T-helper 22 cell (primary cell): ENCODE measurements at places on chromosomes 5 and 9.

DNA sequence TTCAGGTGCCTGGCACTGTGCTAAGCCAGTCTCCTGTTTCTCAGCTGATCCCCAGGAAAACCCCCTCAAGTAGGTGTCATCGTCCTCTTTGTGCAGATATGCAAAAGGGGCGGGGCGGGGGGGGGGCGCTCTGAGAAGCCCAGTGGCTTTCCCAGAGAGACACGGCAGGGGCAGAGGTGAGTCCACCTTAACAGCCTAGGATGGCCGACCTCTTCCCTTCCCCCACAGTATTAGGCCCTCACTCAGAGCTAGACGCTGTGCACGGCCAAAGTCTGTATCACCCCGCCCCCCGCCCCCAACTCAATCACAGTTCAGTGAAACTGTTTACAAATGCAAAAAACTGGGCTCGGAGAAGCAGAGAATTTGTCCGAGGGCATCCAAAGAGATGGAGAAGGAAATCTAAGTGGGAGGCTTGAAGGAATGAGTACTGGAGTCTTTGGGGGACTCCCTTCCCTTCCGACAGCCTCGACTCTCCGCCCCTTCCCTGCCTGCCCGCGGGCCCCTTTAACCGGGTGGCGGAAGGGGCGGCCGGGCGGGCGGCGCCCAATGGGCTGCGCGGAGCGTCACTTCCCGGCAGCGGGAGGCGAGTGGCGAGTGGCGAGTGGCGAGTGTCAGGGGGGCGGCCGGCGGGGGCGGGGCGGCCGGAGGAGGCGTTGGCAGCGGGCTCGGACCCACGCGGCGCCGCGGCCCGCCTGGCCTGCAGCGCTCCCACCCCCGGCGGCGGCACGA lies at the start of gene ERGIC1:
ERGIC1 (plus strand) TSS at position 566 of the 729 bp plus-strand sequence; CDS start at position 729, 163 bp downstream.
- peak; percentile 58 for DNase-seq

DNA sequence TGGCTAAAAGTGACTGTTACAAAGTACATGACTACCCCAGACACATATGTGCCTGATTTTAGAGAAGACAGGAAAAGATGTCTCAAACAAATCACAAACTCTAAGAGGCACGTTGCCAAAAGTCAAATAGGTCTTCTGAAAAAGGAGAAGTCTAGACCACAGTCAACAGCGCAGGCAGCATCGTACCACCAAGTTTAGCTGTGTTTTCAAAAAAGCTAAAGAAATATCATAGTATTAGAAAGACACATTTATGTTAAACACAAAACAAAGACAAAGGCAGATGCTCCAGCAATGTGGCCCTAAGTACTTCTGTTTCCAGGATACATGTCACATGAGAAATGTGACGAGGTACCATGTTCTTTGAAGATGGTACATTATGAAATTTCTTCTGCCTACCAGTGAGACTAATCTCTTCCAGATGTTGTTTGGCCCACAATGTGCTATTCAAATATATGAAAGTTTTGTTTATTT lies 43.5 kb downstream of the LPAR1 start:
- no peak for DNase-seq

- DNase-seq = no peak
Observed at GRCh38 chr5:94524841-94525697, 93.3 kb downstream of the KIAA0825 start.

- DNase-seq = no peak
Observed at GRCh38 chr9:10112798-10113197, 500.0 kb downstream of the PTPRD start.

DNA sequence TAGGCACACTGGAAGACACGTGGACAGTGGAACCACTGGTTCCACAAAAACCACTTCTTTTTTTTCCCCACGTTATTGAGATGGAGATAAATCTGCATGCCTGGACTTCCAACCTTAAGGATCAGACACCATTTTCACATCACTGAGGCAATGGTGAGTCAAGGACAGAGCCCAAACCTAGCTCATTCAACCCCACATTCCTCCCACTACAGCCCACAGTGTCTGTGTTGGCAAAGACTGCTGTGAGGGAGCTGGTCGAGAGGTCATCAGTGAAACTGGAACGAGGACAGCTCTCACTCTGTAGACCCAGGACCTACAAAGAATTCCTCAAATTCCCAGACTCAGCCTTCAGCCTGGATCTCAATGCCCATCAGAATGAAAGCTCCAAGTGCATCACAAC lies 74.8 kb downstream of the ABCA1 start:
- no peak for DNase-seq

DNA sequence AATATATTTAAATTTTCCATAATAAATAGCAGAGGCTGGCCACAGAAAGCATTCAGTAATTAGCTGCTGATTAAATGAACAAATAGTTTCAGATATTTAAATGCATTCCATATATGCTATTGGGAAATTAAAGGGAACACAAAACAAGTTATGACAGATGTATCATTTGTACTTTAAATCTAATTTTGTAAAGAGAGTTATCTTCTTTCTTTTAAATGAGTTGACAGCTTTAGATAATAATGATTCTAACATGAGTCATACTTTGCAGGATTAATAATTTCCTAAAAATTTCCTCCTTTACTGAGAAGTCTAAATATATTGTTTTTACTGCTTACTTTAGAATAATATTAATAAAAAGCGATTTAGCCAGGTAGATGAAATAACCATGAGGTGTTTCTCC lies 320.1 kb downstream of the ADAMTS6 start:
- DNase-seq = no peak

- DNase-seq = no peak
Observed at GRCh38 chr5:31362529-31362900, 169.0 kb downstream of the CDH6 start.

DNA sequence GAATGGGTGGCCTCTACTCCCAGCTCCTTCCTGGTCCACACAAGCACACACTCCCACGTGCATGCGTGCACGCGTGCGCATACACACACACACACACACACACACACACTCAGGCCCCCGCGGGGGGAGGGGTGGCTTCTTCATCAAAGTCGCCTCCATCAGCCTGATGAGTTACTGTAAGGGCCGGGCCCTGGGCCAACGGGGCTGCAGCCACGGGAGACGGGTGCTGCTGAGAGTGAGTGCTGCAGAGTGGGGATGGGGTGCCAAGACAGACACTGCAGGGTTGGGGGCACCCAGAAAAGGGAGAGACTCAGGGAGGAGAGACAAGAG lies 18.1 kb downstream of the CNTFR start:
- no peak for DNase-seq

DNA sequence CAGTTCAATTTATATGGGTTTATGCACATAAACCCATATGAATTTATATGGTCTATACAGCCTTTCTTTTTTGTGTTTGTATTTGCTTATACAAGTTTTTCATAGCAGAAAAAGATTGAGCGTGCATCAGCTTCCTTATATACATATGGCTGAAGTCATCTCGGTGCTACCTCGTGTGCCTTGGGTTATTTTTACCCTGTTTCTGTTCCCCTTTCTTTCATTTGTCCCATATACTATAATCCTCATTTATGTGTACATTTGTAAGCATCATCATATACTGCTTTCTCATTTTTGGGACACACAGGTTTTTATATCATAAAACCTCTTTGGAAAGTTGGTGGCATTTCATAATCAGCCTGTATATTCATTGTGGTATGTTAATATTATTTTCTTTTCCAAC lies 107.8 kb upstream of the ADAMTSL1 start:
- DNase-seq = no peak

DNA sequence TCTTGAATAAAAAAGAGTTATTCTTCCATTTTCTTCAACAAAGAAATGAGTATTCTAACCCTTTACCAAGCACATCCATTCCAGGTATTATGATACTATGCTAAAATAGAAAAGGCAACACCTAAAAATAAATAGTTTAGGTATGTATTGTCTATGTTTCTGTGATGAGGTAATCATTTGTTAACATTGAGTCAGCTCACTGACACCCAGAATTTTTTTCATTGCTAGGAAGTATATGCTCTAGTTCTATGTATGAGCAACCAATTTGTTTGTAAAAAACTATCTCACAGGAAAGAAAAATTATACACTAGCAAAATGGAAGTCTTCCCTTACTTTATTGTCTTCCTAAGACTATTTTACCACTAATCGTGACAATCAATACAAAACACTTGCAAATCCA lies 615.6 kb upstream of the GRIN3A start:
- no peak for DNase-seq

DNA sequence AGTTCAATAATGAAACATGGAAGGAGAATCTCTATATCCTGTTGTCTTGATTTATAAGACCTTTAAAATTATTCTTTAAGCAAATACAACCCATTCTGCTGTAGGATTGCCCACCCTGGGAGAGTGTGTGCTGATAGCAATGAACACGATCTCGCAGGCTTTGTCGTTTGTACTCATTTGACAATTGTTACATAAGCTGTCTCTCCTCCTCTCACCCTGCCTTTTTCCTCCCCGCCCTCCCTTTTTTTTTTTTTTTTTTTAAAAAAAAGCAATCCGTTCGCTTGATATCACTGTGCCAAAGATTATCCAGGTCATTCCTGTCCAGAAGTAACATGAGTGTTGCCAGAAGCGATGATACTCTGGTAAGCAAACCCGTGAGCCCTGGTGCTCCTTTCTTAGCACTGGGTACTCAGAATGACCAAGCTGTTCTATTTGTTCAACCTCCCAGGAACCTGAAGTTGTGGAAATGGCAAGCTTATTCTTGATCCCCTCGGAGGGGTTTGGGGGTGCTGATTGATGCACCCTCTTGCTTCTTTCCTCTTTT lies 82.7 kb upstream of the CTSL start:
- DNase-seq = no peak

GRCh38 chr9:130501639-130502038 lies 56.9 kb downstream of the ASS1 start:
- DNase-seq = no peak

- no peak for DNase-seq
Observed at GRCh38 chr9:16675131-16675530, 195.3 kb downstream of the BNC2 start.

- DNase-seq = no peak
Observed at GRCh38 chr9:112175796-112176315, 759 bp upstream of the SUSD1 start.

DNA sequence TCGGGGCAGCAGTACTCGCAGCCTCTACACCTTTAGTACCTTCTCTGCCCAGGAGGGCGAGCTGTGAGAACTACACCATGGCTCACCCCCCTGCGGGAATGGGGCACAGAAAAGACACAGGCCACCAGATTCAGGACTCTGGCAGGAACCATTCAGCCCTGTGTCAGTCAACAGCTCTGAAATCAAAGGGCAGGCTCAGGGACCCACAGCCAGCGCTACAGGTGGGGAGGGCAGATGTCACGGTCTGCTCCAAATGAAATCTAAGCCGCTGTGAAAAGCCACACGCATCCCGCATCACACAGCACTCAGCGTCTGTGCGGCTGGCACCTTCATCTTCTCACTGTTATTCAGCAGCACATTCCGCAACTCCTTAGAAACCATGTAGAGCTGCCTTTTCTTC lies 27.9 kb downstream of the NSUN2 start:
- no peak for DNase-seq

- DNase-seq = no peak
Observed at GRCh38 chr9:6212722-6213375, 2.8 kb upstream of the IL33 start.

DNA sequence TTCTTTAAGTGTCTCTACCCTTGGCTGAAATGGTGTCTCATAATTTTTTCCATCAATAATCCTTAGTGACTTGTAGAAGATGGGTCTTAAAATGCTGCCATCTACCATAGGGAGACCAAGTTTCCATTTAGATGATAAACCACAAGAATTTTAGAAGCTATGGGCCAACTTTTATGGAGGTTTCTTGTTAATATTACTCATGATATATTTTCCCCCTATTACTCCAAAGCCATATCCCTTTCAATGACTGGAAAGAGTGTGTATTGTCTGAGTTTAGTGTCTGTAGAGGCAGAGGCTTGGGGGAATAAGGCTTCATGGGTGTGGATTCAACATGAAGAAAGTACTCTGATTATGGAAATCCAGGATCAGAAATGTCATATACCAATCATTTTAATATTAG lies 507.3 kb upstream of the TNC start:
- no peak for DNase-seq

- DNase-seq = no peak
Observed at GRCh38 chr5:58523956-58524355, 32.7 kb downstream of the GAPT start.

DNA sequence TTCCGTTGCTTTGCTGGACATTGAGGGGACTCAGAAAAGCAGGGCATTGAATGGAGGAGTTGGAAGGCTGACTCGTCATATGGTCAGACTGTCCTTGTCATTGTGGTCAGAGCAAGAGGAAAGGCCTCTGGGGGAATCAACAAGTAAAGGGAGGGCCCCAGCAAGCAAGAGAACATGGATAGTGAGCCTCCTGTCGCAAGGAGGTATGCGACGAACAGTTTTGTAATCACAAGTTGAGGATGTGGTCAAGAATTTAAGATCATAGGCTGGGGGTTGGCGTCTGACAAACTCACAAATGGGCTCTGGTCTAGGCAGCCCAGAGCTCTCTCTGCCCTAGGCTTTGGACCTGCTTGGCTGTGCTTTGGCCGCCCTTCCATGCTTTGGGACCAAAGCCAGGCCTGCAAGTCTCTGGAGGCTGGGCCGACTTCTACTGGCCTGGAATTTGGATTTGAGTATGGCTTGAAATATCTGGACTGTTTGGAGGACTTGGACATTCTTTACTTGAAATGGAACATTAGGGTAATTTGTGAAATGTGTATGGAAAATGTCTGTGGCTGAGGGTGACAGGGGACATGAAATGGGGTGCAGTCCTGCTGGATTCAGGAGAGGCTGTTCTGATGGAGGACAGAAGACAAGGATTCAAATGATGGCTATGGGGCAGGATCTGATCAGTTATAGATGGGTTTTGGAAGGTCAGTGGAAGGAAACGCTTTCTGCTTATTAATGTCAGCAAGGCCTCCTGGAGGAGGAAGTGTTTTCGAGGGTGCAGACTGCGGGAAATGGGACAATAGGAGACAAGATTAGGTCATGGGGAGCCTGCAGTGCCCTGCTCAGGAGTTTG lies 19.2 kb upstream of the NDST1 start:
- DNase-seq = no peak

GRCh38 chr9:98806394-98807035 lies 955 bp upstream of the GALNT12 start:
- no peak for DNase-seq

DNA sequence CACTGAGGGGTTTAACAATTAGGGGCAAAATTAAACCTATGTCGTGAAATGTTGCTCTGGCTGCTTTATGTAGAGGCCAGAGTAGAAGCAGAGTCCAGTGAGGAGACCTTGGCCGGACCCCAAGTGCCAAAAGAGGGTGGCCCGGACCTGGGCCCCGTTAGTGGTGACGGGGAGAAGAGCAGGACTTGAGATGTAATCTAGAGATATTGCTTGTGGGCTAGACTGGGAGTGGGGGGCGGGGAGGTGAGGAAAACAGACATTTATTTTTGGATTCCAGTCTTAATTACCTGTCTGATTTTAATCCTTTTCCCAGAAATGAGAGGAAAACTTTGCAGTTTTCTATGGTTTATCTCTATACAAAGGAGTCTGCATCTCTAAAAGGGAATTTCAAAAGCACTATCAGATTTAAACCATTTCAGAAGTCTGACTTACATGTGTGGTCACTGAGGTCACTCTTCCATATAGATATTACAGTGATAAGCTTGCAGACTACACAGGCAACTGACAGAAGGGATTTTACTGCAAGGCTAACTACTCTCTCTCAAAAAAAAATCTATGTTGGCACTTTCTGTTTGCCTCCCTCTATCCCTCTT lies 108.1 kb downstream of the MED27 start:
- no peak for DNase-seq

GRCh38 chr5:56050551-56051255 lies 55.9 kb upstream of the IL6ST start:
- no peak for DNase-seq

- DNase-seq = no peak
Observed at GRCh38 chr5:136731241-136731900, 366.0 kb upstream of the TRPC7 start.
